A549 (cell line): ENCODE measurements at places on chromosomes 6 and 20. TPM values are rescaled to one million over a fixed set of nuclear protein-coding genes. Genes with fewer than 3 reads are reported as not detected.

GRM1 gene
- polyA plus RNA-seq: 0.03 to 0.05 TPM in 2 of 3 replicates, not detected in the other

RFX6 gene
- polyA plus RNA-seq: not detected in 3 replicates

KHDC1L gene
- 0.31 TPM in 1 of 3 replicates, not detected in the others for polyA plus RNA-seq

GRCh38 chr20:21029341-21029740 lies 76.8 kb downstream of the LINC00237 start:
- DNase-seq: no peak

DNA sequence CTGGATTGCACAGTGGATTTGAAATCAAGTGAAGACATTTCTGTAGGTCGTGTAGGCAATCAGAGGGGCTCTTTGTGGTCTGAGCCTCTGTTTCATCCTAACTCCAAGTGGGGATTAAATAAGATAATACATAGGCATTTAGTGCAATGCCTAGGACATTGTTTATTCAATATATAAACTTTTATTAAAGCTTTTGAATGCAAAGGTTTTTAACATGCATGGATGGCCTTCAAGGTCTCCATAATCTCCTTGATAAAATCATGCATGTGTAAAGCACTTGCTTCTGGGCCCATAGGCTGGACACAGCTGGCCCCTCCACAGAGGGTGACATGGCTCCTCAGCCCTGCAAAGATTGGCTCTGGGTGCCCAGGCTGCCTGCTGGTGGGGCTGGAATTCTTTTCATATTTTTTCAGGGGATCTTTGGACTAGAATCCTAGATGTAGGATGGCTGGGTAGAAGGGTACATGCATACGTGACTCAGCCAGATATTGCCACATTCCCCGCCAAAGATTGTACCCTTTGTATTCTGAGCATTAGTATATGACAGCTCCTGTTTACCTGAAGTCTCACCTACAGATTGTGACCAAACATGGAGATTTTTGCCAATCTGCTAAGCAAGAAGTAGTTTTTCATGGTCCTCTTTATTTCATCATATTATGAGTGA lies 19.0 kb upstream of the AVP start:
- DNase-seq: no peak

GRCh38 chr6:33815854-33816253 lies 12.1 kb upstream of the MLN start:
- DNase-seq: no peak

DNA sequence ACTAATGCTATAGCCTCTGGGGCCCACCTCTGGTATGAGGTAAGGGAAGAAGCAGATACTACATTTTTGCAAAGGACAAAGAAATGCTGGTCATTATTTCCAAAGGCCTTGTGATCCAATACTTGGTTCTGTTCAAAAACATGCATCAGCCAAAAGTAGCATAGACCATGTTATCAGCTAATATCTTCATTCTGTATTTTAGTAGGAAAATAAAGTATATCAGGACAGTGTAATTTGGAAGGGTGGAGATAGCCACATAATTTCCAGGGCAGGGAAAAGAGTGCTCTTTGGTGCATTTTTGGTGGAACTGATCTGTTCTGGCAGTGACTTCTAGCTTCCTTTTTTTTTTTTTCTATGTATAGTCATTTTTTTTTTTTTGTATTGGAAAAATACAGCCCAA lies 258.0 kb upstream of the SOX4 start:
- no peak for DNase-seq
